Right kidney (tissue), 9 donors: ENCODE measurements at places on chromosomes 11 and 22.

- no peak for DNase-seq
These were observed 99.4 kb downstream of the PDHX start for GRCh38 chr11:35015621-35016387.

GRCh38 chr11:91147885-91148284 is 925.0 kb upstream of the CHORDC1 start:
- DNase-seq: no peak

- no peak for DNase-seq
These were observed 2.5 kb downstream of the KRTAP5-4 start for GRCh38 chr11:1619449-1619848.

GRCh38 chr11:117618302-117618981 is 178.6 kb downstream of the DSCAML1 start:
- no peak for DNase-seq

DNA sequence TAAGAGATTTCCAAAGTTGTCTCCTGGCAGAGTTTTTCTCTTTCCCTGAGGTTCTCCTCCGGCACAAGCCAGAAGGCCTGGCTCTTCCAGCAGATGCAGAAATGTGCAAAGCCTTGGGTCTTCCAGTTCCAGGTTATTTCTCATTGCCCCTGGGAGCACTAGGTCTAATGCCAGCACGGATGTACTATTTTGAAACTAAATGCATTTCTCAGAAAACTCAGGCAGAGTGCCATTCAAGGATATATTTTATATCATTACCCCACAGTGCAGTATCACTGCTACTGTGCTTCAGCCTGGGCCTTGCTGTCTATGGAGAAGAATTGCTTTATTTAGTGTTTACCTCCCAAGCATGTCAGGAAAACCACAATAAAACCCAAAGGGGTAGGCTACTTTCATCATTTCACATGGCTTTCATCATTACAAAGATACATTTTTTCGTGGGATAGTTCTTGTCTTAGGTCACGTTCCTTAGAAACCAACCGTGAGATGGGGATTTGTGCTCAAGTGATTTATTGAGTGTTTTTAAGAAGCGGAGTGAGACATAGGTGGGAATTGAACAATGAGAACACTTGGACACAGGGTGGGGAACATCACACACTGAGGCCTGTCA is 22.4 kb upstream of the FZD4 start:
- DNase-seq: no peak

DNA sequence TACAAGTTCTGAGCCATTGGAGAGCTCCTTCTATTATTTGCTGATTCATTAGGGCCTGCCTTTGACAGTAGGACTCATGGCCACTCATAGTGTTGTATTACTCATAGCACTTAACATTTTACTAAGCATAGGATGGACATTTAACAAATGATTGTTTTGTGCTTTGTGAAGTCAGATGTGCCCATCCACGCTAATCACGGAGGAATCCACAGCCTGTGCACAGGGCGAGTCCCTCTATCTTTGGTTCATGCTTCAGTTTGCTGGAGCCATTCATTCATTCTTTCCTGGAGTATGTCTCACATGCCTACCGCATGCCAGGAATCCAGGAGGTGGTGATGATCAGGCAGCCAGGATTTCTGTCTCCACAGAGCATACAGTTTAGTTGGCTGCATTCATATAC is 254.1 kb downstream of the NTM start:
- no peak for DNase-seq

GRCh38 chr11:70948398-70948797 is 304.0 kb downstream of the SHANK2 start:
- DNase-seq: no peak

DNA sequence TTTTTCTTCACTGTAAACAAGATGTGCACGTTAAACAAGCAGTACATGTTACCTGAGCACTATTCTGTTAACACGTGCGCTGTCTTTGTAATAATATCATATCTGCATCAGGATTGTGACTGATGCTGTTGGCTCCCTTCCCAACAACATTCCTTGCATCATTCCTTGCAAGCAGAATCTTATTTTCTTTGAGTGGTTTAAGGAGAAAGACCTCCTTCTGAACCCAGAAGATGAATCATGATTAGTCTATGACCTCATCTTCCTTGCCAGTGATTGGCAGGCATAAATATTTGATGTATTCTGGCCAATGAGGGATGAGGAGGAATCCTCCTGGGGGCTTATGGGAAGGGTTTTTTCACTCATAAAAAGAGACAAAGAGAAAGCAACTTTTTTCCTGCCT is 46.2 kb downstream of the C11orf71 start:
- no peak for DNase-seq

- DNase-seq: no peak
These were observed 147.1 kb upstream of the NCAM1 start for GRCh38 chr11:112814168-112814567.

- DNase-seq: no peak
These were observed 2.1 kb downstream of the GAL3ST3 start for GRCh38 chr11:66046901-66047300.

- DNase-seq: no peak
These were observed 3.2 kb upstream of the APOA5 start for GRCh38 chr11:116794851-116795250.

DNA sequence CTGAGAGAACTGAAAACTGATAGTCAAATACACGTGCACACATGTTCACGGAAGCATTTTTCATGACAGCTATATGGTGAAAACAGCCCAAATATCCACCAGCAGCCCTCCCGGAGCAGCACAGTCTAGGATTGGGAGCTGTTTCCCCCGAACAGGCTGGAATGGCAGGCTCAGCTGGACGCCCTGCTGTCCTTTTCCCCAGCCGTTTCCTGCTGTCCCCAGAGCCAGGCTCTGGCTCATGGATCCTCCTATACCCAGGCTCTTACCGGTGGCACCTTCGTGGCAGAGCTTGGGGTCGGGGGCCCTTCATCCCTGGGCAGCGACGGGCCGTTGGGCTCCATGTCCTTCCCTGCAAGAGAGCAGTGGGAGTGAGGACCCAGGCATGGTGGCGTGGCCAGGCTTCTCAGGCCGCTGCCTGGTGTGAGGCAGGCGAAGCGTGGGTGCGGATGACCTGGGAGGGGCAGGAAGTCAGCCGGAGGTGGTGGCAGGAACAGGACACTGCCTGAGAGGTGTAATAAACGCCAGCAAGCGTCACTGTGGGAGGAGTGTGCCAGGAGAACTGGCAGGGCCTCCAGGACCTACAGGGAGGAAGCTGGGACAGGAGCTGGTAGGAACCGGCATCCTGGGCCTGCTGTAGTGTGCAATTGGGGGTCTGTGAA is 38.8 kb downstream of the OSBPL5 start:
- peak; percentile 35 for DNase-seq

GRCh38 chr22:31748490-31748889 is 1.4 kb downstream of the PRR14L start:
- DNase-seq: no peak

DNA sequence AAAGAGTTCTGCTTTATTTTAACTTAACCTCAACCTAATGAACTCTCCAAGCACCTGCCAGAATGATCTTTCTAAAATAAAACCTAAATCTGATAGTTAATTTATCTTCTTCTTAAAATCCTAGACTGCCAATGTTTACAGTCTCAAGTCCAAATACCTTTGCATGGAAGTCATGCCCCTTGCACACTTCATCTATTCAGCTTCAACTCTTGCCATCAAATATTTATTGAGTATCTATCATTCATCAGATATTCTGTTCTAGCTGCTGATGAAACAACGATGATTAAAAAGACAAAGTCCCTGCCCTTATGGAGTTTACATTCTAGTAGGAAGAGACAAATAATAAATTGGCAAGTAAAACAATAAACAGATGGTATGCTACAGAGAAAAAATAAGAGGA is 101.7 kb downstream of the APOL5 start:
- no peak for DNase-seq

DNA sequence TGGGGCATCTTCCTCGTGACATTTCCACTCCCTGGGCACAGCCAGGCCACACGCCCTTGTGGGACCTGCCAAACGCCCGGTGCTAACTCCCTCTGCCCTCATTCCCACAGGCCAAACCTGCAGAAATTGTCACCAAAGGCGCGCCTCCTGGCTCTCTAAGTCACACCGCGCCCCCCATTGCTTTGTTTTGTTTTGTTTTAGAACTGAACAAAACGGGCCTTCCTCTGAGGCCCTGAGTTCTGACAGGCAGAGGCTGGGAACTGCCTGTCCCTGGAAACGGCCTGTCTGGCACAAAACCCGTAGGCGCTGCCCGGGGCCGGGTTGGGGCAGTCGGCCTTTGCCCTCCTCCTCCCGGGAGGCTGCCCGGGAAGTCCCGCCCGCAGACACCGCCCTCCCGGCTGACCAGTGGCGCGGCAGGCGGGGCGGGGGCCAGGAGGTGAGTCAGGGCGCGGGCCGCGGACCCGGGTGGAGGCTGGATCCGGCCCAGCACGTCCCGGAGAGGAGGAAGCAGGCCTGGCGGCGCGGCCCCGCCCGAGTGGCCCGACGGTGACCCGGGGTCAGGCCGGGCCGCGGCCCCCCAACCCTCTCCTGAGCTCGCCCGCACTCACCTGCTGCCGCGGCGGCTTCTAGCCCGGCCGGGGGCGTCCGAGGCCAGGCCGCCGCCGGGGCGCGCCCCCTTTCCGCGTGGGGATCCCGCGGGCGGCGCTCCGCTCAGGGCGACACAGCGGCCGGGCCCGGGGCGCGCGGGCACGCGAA is 465 bp downstream of the SUN2 start:
- DNase-seq: peak; percentile 79

DNA sequence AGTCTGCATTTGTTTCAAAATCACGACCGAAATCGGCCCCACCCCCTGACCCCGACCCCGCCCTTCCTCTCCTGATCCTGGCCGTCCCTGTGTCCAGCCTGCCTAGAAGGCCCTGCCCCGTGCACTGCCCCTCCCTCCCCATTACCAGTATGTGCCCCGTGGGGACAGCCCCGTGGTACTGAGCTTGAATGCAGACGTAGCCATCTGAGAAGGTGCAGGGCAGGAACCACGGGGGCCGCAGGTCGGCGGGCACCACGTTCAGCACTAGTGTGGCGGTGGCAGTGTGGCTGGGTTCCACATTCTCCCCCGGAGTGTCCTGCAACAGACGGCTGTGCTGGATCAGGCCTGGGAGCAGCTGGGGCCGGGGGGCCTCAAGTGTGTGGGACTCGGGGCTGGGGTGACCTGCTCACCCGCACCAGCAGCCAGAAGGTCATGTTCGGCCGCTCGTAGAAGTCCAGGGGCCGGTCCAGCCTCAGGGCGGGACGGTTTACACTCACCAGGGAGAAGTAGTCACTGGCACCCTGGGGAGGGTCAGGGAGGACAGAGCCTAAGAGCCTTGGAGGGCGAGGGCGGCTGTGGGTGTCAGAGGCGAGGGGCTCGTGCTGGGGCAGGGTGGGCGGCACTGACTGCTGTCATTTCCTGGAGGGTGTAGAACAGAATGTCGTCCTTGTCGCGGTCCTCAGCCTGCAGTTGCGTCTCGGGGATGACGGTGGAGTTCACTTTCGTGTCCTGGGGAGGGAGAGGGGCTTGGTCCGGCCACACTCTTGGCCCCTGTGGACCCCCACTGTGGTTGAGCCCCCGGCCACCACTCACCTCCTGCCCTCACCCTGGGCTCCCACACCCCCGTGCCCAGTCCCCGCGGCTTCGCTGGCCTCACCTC is 3.6 kb downstream of the CDHR5 start:
- DNase-seq: no peak

GRCh38 chr11:115612046-115612730 is 108.0 kb upstream of the CADM1 start:
- no peak for DNase-seq

GRCh38 chr11:32032478-32032877 is 58.4 kb upstream of the RCN1 start:
- no peak for DNase-seq

- DNase-seq: no peak
These were observed 399.3 kb downstream of the CADM1 start for GRCh38 chr11:115104851-115105453.

GRCh38 chr22:44020981-44021380 is 3.1 kb upstream of the PARVB start:
- DNase-seq: no peak

DNA sequence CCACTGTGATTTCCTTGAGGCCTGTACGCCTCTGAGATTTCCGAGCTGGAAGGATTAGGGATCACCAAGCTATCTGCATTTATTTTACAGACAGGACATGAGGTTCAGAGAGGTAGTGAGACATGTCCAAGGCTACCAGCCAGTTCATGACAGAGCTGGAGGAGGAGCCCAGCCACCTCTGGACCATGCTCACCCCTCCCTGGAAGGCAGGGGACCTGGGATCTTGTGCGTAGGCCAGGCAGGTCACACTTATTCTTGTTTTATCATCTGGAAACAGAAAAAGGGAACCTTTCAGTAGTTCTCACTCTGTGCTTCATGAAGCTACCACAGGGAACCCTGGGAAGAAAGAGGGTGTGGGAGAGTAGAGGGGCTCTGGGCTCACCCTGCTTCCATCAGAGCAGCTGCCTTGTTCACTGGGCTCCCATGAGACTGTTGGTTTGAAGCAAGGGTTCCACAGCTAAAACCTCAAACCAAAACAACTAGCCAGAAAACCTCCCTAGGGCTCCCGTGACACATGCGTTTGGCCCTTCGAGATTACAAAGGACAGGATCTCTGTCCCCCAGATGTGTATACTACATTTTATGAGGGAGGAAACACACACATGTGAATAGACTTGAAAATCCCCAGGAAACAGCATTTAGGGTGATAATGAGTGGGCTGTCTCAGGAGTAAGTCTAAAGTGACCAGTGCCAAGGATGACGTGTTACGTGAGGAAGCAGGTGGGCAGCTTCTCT is 106.4 kb downstream of the DSCAML1 start:
- DNase-seq: no peak

DNA sequence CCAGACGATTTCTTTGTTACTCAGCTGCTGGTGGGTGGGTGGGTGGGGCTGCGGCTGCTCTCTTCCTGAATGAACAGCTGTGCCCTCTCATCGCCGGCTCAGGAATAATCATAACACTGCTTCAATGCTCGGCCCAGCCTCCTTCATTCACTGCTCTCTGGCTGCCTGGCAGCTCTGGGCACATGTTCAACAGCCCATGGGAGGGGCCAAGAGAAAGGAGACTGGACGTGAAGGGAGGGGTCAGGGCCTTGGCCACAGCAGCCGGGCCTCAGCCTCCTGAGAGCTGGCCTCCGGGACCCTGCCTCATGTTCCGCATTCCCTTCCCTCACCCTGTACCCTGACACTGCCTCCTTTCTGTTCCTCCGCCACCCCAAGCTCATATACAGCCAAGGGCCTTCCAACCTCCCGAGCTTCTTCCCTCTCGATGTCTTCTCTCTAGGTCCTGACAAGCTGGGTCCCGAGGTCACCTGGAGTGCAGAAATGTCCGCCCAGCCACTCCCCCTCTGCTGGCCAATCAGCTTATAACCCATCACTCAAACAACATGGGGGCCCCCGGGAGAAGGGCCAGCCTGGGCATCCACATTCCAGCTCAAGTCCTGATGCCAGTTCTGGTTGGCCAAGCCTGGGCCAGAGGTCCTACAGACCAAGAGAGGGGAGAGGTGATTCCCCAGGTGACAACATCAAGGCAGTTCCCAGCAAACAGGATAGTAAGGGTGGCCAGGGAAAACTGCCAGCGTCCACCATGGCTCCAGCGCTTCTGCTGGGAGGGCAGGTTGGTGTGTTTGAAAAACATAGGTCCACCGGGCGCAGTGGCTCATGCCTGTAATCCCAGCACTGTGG is 3.2 kb upstream of the CSDC2 start:
- peak; percentile 69 for DNase-seq

GRCh38 chr11:109480251-109480650 is 58.3 kb downstream of the C11orf87 start:
- DNase-seq: no peak
